Activated naive CD8-positive, alpha-beta T cell treated with anti-CD3 and anti-CD28 coated beads, Interleukin-2, amount 10 ng/mL, durations not matched to agents 7 days and 5 days (primary cell): ENCODE measurements at places on chromosomes 1 and 21. TPM values are rescaled to one million over a fixed set of nuclear protein-coding genes. Genes with fewer than 3 reads are reported as not detected.

The PLEKHG5 gene
- total RNA-seq, result 5.0 TPM

The MPL gene
- total RNA-seq, result not detected

The REG4 gene
- 10.3 TPM for total RNA-seq

The KCNE2 gene
- total RNA-seq, result not detected

The EDARADD gene
- 3.6 TPM for total RNA-seq

The C1orf116 gene
- not detected for total RNA-seq

The LMNA gene
- 11.7 TPM for total RNA-seq

The CDC20 gene
- total RNA-seq, result 123 TPM

The TMEM82 gene
- total RNA-seq, result not detected

The ECM1 gene
- total RNA-seq, result 1.7 TPM

The WNT4 gene
- not detected for total RNA-seq

The EPHA10 gene
- not detected for total RNA-seq

The GJA9 gene
- not detected for total RNA-seq

The KRTAP19-1 gene
- total RNA-seq, result not detected

DNA sequence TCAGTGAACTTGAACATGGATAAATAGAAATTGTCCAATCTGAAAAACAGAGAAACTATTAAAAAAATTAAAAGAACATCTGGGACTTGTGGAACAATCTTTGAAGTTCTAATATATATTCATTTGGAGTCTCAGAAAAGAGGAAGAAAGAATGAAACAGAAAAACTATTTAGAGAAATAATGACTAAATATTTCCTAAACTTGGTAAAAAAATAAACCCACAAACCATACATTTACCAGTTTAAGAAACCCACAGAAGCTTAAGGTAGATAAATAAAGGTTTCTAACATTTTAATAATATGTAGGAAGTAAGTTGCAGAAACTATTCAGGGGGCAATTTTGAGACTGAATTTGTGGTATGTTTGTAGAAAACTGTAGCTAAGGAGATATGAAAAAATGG is 437.8 kb downstream of the PTBP2 start:
- DNase-seq, result no peak

GRCh38 chr1:25485536-25486411 is 55.1 kb downstream of the MACO1 start:
- DNase-seq, result no peak

GRCh38 chr1:216532251-216532798 is 109.1 kb upstream of the USH2A start:
- DNase-seq, result no peak

- DNase-seq, result no peak
These were observed 436.1 kb upstream of the ADAMTS5 start for GRCh38 chr21:27403011-27403410.

DNA sequence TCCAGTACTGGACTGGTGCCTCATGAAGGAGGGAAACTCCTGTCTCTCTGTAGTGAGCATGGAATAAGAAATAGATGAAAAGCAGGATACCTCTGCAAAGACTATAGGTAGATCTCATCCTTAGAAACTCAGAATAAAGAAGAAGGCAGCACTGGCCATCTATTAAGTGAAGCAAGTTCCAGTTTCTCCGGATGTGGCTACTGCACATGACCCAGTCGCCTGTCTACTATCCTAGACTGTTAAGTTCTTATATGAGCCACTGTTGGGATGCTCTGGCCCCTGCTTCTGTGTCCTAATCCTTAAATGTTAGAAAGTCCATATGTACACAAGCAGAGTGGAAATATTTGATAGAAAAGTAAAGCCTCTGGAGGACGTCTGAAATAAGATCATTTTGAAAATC is 2.2 kb downstream of the FASLG start:
- no peak for DNase-seq

GRCh38 chr1:227838181-227838580 is 22.7 kb downstream of the PRSS38 start:
- DNase-seq, result no peak

- no peak for DNase-seq
These were observed 56.2 kb downstream of the NTNG1 start for GRCh38 chr1:107196973-107197562.

GRCh38 chr1:198359024-198359653 is 181.3 kb downstream of the ATP6V1G3 start:
- no peak for DNase-seq

- no peak for DNase-seq
These were observed 149.1 kb downstream of the GREM2 start for GRCh38 chr1:240462766-240463395.

GRCh38 chr1:187110351-187110750 is 281.6 kb downstream of the PLA2G4A start:
- DNase-seq, result no peak

DNA sequence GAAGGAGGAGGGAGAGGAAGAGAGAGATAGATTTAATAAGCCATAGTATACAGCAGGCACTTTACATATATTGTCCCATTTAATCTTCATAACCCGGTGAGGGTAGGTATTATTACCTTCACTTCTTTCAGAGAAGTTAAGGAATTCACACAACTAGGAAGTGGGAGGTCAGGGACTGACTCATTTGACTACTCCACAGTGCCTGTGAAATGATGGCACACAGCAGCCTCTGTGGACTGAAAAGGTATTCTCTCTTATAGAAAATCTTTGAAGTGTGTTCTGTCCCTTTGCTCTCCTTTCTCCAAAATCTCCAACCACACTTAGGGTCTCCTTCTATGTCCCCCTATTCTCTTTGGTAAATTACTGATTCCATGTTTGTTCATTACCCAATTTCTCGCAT is 23.9 kb downstream of the PALMD start:
- DNase-seq, result no peak

GRCh38 chr1:208036918-208037766 is 126.2 kb upstream of the CD34 start:
- DNase-seq, result no peak

- peak; percentile 82 for DNase-seq
These were observed 404 bp downstream of the LRRC8C start for GRCh38 chr1:89633248-89633799.

DNA sequence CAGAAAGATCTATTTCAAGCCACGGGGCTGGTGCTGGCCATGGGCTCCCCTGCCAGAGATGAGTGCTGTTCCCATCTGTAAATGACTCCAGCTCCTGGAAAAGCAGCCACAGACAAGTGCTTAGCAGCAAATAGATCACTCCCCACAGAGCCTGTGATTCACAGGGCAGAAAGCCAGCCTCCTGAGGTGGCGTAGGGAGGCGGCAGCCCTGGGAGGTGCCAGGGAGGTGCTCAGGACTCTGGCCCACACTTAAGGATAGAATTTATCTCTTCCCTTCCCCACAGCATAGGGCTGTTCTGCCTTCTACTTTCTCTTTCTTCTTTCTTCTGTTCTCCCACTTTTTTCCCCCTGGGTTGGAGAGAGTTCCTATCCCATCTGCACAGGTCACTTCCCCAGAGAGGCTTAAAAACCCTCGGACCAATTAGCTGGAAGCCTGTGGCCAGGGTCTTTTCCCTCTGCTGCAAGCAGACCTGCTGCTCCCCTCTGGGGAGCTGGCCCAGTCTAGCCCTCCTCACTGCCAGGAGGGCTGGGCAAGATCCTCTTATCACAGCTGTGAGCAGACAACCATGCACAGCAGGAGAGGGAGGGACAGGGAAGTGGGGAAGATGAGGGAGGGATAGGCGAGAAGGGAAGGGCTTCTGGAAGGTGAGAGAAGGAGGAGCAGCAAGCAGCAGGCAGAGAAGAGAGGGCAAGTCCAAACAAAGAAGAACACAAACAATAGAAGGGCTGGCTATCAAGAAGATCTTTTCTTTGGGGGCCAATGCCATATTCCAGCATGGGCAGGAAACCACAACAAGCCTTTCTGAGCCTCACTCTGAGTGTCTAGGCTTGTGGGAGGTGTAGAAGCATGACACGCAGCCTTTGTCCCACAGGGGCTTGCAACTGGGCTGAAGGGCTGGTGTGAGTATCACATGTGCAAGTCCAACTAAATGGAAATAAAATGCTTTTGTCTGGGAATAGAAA is 41.0 kb downstream of the KCND3 start:
- no peak for DNase-seq

- peak; percentile 58 for DNase-seq
These were observed 53.5 kb upstream of the TRAPPC10 start for GRCh38 chr21:43958364-43959158.

DNA sequence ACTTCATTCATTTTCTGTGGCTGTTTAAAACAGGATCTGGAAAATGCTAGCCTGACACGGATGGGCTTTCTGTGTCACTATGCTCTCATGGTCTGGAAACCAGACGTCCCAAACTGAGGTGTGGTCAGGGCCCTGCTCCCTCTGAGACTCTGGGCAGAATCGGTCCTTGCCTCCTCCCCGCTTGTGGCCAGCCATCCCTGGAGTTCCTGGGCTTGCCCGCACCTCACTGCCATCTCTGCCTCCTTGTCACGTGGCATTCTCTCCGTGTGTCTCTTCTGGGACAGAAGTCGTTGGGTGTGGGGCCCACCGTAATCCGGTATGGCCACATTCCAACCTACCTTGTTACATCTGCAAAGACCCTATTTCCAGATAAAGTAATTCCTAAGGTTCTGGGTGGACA is 10.1 kb upstream of the ACTRT2 start:
- no peak for DNase-seq
